ENCODE measurements at places on chromosomes 5 and 9.
A peak's percentile ranks its signal among the peaks of the same experiment; 100 is the strongest.

- DNase-seq, result no peak
Measured at GRCh38 chr5:155017610-155018009, 4.1 kb downstream of the KIF4B start.

GRCh38 chr5:131005963-131006684 is 158.9 kb downstream of the HINT1 start:
- DNase-seq, result peak; percentile 28

- no peak for DNase-seq
Measured at GRCh38 chr5:12592228-12592627, 688.0 kb upstream of the CTNND2 start.

DNA sequence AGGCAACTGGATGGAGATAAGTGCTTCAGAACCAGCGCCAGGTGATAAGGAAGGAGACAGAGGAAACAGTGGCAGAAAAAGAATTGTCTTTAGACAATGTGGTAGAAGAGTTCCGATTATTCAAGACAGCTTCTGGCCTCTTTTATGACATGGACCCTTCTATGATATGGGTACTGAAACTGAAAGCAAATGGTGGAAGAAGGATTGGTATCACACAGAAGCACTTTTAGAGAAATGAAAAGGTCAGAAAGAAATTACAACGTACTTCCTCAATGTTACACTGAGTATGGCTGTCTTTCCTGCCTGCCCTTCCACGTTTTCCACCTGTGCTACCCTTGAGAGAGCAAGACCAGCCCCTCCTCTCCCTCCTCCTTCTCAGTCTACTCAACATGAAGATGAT is 959.3 kb downstream of the DNAH5 start:
- no peak for DNase-seq

DNA sequence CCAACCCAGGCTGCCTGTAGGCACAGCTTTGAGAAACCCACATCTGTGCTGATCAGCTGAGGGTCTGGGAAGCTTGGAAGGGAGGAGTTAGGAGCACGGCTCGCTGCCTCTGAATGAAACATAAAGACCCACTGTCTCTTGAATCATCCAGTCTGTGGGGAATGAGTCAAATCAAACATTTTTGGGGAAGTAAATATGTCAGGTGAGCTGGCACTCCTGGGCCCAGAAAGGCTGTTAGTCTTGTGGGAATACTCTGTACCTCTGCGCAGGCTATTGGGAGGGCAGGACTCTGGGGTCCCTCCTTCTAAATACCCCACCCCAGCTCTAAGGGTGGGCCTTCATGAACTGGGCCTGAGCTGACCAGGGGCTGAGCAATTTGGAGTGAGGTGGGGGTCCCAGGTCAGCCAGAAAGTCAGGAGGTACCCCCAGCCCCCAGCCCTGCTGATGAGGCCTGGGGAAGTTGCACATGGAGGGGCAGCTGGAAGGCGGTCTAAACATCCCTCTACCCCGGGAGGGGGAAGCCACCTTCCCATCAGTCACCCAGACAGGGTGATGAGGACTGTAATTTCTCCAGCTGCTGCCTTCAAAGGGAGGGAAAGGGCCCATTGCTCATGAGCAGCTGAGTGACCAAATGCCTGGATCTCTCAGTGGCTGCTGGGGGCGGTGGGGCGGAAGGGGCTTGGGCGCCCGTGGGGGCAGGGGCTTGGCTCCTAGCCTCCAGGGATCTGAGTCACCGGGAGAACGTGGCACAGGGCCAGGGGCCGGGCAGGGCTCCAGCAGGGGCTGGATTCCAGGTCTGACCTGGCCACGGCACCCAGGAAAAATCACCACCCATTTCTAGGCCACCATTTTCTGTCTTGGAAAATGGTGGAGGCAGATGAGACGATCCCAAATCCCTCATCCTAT is 10.8 kb downstream of the FIBCD1 start:
- DNase-seq, result peak; percentile 77

- DNase-seq, result peak; percentile 94
Measured at GRCh38 chr9:121156263-121156731, 45.4 kb downstream of the RAB14 start.

GRCh38 chr5:159021136-159021900 is 78.4 kb downstream of the EBF1 start:
- peak; percentile 25 for DNase-seq
